ENCODE measurements at places on chromosomes 12 and 14.

DNA sequence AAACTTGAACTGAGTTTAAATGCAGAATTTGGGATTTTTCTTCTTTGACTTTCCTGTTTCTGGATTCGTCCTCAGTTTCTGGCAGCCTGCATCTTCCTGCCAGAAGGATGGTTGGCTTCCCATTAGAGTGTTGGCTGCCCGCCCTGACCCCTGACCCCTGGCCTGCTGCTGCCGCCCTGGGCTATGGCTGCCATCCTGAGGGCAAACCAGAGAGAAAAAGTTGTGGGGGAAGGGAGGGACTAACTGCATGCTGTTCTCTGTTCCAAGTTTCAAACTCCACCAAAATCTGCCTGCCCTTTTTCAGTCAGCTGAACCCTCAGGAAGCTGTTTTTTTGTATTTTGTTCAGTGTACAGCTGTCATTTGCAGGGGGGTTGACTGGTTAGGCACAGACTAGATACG lies 48.4 kb downstream of the FNTB start:
- no peak for DNase-seq

DNA sequence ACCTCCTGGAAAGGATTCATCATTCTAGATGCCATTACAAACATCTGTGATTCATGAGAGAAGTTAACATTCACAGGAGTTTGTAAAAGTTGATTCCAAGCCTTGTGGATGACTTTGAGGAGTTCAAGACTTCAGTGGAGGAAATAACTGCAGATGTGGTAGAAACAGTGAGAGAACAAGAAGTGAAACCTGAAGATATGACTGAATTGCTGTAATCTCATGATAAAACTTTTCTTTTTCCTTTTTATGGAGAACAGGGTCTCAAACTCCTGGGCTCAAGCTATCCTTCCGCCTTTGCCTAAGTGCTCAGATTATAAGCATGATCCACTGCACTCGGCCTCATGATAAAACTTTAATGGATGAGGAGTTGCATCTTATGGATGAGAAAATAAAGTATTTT lies 64.5 kb upstream of the GTF2A1 start:
- DNase-seq: no peak

DNA sequence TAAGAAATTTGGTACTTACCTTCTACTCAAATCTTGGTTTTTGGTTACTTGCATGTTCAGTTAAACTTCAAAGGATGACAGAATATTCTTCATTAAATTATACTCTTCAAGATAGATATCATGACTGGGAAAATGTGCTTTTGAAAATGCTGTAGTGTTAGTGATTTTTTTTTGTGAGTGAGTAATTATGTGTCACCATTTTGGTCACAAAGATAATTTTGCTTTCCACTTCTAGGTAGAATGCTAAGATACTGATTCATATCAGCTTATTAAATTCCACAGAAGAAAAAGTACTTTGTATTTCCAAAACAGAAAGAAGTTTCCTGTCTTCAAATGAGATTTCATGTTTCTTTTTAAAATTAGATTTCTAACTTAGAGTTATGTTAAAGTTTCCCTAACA lies 61.2 kb downstream of the ATXN7L3B start:
- no peak for DNase-seq

DNA sequence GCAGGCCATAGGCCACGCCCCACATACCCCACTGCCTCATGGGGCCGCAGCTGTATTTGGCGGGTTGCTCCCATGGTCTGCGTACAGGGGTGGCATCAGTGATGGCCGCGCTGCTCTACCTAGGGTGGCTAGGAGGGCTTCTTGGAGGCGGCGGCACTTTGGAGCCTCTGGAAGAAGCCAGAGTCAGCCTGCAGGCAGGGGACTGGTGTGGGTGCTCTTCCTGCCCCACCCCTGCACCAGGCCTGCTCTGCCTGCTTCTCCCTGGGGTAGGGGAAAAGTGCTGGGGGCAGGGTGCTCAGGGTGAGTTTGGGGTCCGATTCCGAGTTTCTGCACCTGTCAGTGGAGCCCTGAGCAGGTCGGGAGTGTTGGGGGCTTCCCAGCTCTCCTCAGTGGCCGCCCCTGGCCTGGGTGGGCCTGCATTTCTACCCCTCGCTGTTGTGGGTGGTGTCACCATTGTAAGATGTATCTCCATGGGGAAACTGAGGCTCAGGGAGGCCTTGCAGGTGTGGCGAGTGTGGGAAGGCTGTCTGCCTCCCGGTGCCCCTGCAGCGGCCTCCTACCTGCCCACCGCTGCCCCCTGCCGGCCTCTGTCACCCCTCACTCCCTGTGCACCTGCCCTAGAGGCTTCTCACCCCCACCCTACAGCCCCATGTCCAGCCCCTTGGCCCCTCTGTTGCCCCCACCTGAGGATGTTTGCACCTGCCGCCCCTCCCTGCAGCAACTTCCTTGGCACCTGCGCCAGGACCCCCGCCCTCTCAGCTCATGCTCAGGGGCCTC lies 5.5 kb downstream of the CEP170B start:
- no peak for DNase-seq

DNA sequence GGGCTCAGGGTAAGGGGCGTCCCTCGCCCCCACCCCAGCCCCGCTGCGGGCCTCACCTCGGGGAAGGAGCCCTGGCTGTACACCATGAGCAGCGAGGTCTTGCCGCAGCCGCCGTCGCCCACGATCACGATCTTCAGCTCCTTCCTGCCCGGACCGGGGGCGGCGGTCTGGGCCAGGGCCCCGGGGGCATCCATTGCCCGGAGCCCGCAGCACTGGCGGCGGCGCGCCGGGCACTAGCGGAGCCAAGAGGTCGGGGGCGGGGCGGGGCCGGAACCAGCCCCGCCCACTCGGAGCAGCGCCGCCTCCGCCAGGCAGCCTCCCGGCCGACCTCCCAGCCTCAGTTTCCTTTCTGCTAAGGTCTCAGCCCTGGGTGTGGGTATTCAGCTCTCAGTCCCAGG lies at the start of gene RHOF:
RHOF (minus strand) TSS at position 249 of the 398 bp plus-strand sequence; CDS start at position 194, 55 bp downstream.
- DNase-seq: no peak

Data from AG09309 (cell line).